ENCODE measurements at places on chromosomes 7 and 10.

- no peak for DNase-seq
Measured at GRCh38 chr7:68414631-68415425, 1183.4 kb upstream of the AUTS2 start.

- peak; percentile 24 for DNase-seq
Measured at GRCh38 chr10:96299383-96299782, 4.9 kb upstream of the DNTT start.

DNA sequence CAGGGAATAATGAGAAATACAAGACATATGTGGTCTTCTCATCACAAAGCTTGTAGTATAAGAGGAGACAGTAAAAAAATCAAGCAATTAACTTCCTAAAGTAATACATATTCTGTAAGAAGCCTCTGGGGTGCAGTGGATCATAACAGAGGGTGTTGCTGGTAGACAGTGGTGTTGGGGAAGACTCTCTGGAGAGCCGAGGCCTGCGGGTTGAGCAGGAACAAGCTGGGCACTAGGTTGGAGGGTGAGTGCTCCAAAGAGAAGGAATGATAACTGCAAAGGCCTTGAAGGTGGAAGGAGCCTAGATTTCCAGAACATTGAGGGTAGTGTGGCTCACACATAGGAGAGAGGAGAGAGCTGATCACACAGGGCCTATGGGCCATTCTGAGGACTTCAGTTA, 1.5 kb downstream of the GIMAP4 start:
- peak; percentile 38 for DNase-seq

GRCh38 chr10:103554488-103555324, 61.2 kb downstream of the NEURL1 start:
- DNase-seq = peak; percentile 41

GRCh38 chr7:16564909-16565426, 38.3 kb downstream of the LRRC72 start:
- DNase-seq = no peak

DNA sequence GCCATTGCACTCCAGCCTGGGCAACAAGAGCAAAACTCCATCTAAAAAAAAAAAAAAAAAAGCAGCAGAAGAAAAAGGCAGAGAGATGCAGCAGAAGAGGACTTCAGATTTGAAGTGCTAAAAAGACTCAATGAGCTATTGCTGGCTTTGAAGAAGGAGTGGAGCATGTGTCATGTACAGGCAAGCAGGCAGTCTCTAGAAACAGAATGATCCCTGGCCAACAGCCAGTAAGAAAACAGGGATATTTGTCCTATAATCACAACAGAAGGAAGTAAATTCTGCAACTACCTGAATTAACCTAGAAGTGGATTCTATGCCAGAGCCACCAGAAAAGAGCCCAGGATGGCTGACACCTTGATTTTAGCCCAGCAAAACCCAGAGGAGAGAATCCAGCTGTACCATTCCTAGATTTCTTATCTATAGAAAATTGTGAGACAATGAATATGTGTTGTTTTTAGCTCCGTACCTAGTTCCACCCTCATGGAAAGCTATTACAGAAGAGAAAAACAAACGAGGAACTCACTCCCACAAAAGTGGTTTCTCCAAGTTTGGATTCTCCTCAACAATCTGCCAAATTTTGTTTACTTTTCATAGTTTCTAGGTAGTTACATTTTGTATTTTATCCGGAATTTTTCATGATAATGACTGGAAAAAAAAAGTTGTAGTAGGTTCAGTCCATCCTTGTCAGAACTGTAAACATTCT, 198.2 kb upstream of the GNAI1 start:
- DNase-seq = no peak

GRCh38 chr7:4774658-4775249, 669 bp upstream of the AP5Z1 start:
- peak; percentile 40 for DNase-seq

DNA sequence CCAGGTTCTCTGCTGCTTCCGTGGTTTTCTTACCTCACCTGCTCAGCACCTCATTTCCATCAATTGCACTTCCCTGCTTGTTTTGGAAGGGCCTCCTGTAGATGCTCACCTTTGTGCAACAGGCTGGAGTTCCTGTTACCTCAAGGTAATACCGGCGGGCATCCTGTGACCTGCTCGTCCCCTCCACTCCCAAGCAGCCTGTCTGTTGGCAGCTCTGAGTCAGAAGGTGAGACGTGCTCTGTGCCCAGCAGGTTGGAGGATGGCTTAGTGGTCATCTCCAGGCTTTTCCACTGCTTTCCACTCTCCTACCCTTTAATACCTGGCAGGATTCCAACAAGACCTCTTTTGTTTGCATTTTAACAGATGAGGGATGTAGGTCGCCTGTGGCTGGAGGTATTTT, 86.0 kb downstream of the CAMK1D start:
- DNase-seq = no peak

- no peak for DNase-seq
Measured at GRCh38 chr7:1814089-1814811, 144.2 kb downstream of the ELFN1 start.

GRCh38 chr10:96570983-96571964, 15.5 kb downstream of the TM9SF3 start:
- DNase-seq = no peak

GRCh38 chr7:16739863-16740622, 13.5 kb upstream of the TSPAN13 start:
- DNase-seq = no peak

DNA sequence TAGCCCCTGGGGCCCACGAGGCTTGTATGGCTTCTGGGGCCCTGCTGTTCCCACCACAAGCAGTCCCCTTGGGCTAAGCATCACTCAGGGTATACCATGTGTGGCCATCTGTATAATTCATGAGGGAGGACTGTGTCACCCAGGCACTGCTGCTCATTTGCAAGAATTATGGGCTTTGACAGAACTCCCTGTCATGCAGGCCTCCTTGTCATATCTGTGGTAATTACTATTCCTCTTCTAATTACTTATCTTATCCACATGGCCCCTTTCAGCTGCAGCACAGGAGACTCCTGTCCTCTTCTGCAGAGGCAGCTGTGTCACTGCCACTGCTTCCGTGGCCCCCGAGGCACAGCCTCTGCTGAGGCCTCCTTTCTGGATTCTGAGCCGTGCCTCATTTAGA, 46.3 kb downstream of the LRMDA start:
- no peak for DNase-seq

DNA sequence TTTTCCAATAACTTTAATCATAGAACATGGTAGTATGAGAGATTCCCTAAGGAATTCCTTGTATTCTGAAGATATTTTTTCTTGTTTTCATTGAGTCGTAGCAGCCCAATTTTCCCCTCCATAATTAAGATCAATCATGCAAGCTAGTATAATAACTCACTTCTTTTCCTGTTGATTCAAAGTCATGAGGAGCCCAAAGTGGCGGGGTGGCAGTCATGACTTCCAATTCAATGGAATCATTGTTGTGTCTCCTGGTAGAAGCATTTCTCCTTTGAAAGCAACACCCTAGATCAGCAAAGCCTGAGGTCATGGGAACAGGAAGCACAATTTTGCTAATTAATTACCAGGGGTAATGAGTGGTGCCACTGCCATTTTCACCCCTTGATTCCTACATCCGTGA, 77.6 kb upstream of the MAGI2 start:
- DNase-seq = no peak

- no peak for DNase-seq
Measured at GRCh38 chr10:126252884-126253610, 135.2 kb downstream of the ADAM12 start.

DNA sequence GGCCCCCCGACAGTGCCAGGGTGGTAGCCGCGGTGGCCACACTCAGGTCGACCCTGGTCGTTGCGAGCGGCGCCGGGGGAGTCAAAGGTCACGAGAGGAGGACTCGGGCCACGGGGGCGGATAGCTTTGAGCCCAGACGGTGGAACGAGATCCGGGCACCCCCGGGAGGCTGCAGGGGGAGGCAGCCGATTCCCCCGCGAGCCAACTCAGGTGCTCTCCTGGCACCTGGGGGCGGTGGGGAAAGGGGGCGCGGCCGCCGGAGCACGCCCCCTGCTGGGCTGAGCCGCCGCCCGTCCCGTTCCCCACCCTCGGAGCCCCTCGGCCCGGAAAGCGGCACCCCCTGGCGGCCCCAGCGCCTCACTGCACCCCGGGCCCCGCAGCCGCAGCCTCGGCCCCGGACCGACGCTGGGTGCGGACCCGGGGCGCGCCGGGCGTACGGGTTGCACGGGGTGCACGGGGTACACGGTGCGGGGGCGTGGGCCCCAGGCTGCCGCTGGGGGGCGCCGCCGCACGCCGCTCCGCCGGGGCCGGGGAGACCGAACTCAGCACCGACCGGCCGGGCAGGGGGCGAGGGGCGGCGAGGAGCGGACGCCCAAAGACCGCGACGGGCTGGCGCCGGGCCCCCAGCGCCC, 521 bp upstream of the NYAP1 start:
- DNase-seq = peak; percentile 80

DNA sequence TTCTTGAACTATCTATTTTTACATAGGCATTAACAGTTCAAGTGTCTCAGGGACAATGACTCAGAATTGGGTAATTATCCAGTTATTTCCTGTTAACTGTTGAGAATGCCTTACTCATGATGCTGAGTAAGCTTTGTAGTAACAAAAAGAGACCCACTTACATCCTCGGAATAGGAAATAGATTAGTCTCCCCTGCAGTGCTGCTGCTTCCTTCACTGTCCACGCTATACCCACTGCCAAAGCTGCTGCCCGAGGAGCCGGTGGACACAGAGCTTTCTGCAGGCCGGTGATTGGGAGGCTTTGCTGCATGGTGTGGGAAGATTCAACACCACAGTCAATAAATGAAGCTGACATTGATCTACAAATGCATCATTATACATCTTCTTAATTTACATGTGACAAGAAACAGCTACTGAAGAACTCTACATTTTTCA, 357.1 kb downstream of the PCLO start:
- DNase-seq = no peak

DNA sequence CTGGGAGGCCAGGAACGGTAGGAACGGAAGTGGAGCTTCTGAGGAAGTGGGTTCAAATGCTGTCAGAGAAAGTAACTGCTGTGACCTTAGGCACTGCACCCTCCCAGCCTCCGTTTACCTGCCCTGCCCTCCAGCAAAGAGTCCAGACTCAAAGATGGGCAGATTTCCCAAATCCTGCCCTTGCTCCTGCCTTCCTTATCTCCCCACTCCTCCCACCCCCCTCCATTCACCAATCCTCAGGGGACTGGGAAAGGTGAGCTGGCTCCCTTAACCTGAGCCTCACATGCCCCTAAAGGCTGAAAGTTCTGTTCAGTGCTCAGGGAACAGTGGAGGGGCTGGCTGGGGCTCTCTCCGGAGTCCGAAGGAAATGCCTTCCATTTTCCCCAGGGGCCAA, 161.6 kb downstream of the SH3PXD2A start:
- DNase-seq = no peak

GRCh38 chr7:117383046-117383445, 44.2 kb downstream of the ASZ1 start:
- no peak for DNase-seq

- no peak for DNase-seq
Measured at GRCh38 chr7:87702326-87702725, 74.1 kb downstream of the RUNDC3B start.

DNA sequence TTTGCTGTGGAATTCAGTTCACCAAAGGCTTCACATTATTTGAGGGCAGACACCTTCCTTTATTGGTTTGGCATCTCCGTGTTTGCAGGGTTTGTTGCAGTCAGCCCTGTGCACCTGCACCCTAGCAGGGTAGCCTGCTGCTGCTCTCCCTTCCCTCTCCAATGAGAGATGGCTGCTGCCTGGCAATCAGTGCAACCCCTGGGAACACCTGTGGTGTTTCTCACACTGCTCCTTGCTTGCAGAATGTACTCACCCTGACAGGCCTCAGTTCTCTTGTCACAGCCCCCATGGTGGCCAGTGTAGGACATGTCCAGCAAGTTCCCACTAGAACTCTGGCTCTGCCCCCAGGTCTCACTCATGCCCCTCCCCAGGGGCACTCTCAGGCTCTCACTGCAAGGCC, 12.1 kb upstream of the PPIA start:
- DNase-seq = no peak

GRCh38 chr7:50142425-50143017, 49.5 kb upstream of the ZPBP start:
- no peak for DNase-seq

- DNase-seq = no peak
Measured at GRCh38 chr10:35126062-35126529, 550 bp upstream of the CREM start.

- DNase-seq = no peak
Measured at GRCh38 chr10:67819768-67820204, 18.2 kb downstream of the DNAJC12 start.

GRCh38 chr10:118272149-118272721, 69.9 kb downstream of the FAM204A start:
- DNase-seq = no peak

- no peak for DNase-seq
Measured at GRCh38 chr10:98217801-98218200, 50.2 kb downstream of the LOXL4 start.

GRCh38 chr7:44590910-44591309, 8.9 kb upstream of the TMED4 start:
- DNase-seq = no peak

GRCh38 chr10:32692174-32692573, 246.2 kb downstream of the CCDC7 start:
- no peak for DNase-seq

DNA sequence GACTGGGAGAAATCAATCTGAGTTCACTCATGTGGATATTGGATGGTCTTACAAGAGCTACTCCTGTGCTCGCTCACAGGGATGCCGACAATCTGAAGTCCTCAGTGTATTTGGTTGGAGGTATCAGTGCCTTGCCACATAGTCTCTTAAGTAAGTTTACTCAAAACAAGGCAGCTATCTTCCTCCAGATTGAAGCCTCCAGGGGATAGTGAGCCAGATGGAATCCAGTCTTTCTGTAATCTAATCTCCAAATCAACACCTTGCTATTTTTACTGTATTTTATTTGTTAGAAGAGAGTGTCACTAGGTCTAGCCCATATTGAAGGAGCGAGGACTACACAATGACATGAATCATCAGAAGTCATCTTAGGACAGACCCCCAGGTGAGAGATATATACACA, 456.6 kb upstream of the POT1 start:
- DNase-seq = no peak

- DNase-seq = no peak
Measured at GRCh38 chr7:43769281-43769680, 10.8 kb downstream of the BLVRA start.

DNA sequence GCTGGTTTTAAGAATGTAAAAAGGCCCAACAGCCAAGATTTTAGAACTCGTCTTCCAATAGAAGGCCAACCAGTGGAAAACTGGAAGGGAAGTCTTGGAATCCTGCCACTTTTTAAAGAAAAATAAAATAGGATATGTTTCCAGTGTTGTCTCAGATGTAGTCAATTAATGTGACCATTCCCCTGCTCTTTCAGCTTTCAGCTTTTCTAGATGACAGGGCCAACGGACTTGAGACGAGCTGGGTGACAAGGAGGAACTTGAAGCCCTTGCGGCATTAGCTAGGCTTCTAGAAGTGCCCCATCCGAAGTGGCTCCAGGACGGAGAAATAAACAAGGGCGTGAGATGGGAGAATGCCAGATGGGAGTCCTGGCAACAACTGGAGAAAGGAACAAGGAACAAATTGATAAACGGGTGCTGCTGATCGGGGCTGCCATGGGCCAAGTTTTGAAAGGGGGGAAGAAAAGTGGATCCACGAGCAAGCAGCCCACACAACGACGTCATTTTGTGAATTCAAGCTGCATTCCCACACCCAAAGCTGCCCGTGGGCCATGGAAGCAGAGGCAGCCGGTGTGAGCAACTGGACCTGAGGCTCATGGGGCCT, 42.3 kb downstream of the CTBP2 start:
- DNase-seq = no peak
